Stimulated activated CD4-positive, alpha-beta T cell treated with anti-CD3 and anti-CD28 coated beads, Interleukin-1b, Interleukin-23, amount 100 ng/mL, for 1 hour (primary cell): ENCODE measurements at places on chromosomes 7 and 10.

GRCh38 chr10:59753267-59753666 lies at the start of gene MRLN:
MRLN (minus strand) TSS chr10:59753455.
- no peak for DNase-seq

GRCh38 chr10:123421461-123421860 lies 244.7 kb upstream of the GPR26 start:
- no peak for DNase-seq

GRCh38 chr7:44286182-44286617 lies 39.2 kb downstream of the CAMK2B start:
- no peak for DNase-seq

DNA sequence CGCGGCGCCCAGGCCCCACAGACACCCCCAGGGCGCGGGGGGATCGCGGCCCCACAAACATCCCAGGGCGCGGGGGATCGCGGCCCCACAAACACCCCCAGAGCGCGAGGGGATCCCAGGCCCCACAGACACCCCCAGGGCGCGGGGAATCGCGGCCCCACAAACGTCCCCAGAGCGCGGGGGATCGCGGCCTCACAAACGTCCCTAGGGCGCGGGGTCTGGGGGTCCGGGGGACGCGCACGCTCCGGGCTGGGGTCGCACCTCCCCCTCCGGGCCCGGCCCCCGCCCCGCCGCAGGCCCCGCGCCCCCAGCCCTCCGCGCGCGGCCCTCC lies 382 bp downstream of the DIP2C start:
- no peak for DNase-seq

- no peak for DNase-seq
Measured at GRCh38 chr7:97693586-97693985, 38.3 kb upstream of the TAC1 start.
